ENCODE measurements at places on chromosomes 1 and 21.
A peak's percentile ranks its signal among the peaks of the same experiment; 100 is the strongest.

DNA sequence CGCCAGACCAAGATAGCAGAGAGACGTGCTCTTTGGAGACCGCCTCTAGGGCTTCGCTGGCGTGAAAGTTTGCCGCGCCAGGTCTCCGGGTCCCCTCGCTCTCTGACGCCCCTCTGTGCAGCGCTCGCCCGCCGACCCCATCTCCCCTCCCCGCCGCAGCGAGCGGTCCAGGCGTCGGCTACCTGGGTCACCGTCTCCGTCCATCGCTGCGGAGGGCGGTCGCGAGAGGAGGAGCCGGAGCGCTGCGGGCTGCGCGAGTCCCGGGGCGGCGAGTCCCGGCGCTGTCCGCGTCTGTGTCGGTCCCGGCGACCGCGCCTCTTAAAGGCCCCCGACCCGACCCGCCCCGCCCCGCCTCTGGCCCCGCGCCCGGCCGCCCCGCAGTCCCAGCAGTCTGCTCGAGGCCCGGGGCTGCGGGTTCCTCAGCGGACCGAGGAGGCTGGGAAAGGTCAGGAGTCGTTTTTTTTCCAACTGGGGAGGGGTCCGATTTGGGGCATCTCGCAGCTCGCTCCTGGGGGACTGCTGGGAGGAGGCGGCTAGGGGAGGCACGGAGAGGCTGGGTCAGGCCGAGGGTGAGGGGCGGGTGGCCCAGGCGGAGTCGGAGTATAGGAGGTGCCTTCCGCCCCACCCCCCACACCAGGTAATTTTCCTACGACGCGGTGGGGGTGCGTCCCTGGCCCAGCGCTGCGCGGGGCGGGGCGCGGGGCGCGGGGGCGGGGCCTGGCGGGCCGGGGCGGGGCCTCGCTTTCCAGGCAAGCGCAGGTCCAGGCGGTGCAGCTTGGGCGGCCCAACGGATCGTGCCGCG is at the start of the genes FBXO2 and FBXO44:
Gene FBXO2 (minus strand): TSS at position 293 of the 802 bp plus-strand sequence. CDS start 89 bp downstream, at position 204.
Gene FBXO44 (plus strand): TSS at position 741 of the 802 bp plus-strand sequence. CDS start 959 bp downstream, outside the sequence.
- DNase-seq = peak; percentile 79

GRCh38 chr1:233627823-233628222 is 13.9 kb downstream of the KCNK1 start:
- no peak for DNase-seq

DNA sequence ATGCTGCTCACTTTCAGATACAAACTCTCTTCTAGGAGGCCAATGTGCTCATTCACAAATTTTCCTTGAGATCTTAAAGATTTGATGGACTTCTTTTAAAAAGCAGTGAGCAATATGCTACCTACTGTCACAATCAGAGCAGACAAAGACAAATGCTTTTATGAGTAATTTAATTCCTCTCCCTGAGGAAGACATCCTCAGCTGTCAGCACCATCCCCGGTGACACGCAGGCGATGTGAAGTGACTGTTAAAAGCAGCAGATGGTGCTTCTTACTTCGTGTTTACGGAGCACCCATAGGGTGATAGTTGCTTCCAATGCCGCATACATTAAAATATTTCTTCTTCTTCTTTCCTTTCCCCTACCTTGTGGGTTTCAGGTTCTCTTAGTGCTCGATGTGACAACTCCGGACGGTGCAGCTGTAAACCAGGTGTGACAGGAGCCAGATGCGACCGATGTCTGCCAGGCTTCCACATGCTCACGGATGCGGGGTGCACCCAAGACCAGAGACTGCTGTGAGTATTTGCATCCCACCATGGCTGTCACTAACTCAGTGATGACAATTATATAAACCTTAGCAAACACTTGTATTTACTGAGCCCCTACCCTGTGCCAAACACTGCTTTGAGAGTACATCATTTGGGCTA is 29.1 kb downstream of the LAMC2 start:
- DNase-seq = no peak

- no peak for DNase-seq
Measured at GRCh38 chr1:113965703-113966412, 13.4 kb upstream of the OLFML3 start.

- no peak for DNase-seq
Measured at GRCh38 chr1:119664067-119664466, 16.0 kb upstream of the ZNF697 start.

- no peak for DNase-seq
Measured at GRCh38 chr1:46300673-46301405, 2.6 kb downstream of the LRRC41 start.

GRCh38 chr1:17194133-17194475 is 10.8 kb upstream of the PADI1 start:
- no peak for DNase-seq

GRCh38 chr1:91795591-91796389 is 90.2 kb downstream of the TGFBR3 start:
- no peak for DNase-seq
